ENCODE measurements at places on chromosomes 12 and 14. TPM values are rescaled to one million over a fixed set of nuclear protein-coding genes. Genes with fewer than 3 reads are reported as not detected.
A peak's percentile ranks its signal among the peaks of the same experiment; 100 is the strongest.

DNA sequence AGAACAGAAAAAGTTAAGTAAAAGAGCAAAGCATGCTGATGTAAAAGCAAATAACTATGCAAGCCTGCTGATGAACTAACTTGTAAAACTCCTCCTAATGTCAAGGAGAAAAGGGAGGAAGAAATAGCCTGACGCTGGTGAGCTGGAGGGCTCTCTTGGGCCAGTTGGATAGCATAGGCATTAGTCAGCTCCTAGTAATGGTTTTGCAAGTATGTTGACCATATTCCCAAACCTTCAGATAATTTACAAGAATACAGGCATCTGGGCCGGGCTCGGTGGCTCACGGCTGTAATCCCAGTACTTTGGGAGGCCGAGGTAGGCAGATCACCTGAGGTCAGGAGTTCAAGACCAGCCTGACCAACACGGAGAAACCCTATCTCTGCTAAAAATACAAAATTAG, 871.4 kb downstream of the C12orf50 start:
- H3K27me3 ChIP-seq, result no peaks in the 10 kb centered on the region
- no peak for DNase-seq
- no peak overlapping the region for H3K27ac ChIP-seq
- H3K36me3 ChIP-seq, result peaks cover 2% of the 10 kb centered on the region
- H3K4me3 ChIP-seq, result no peak overlapping the region
- H3K4me1 ChIP-seq, result no peaks in the 10 kb centered on the region

DNA sequence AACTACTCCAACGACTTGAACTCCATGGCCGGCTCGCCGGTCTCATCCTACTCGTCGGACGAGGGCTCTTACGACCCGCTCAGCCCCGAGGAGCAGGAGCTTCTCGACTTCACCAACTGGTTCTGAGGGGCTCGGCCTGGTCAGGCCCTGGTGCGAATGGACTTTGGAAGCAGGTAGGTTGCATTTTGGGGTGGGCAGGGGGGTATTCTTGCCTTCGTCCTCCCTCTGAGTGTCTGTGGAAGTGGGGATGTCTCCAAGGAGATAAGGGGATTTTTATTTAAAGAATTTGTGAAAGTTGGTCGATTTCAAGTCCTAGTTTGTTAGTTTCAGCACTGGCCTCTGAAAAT, 1.3 kb downstream of the ASCL1 start:
- peaks cover 95% of the 10 kb centered on the region for H3K27me3 ChIP-seq
- H3K36me3 ChIP-seq, result peaks cover 2% of the 10 kb centered on the region
- H3K27ac ChIP-seq, result no peak overlapping the region
- H3K4me1 ChIP-seq, result peaks cover 60% of the 10 kb centered on the region

- DNase-seq, result no peak
- H3K27ac ChIP-seq, result no peak overlapping the region
- H3K4me1 ChIP-seq, result no peaks in the 10 kb centered on the region
- H3K36me3 ChIP-seq, result no peaks in the 10 kb centered on the region
- H3K27me3 ChIP-seq, result peaks cover 18% of the 10 kb centered on the region
Measured at GRCh38 chr14:88245321-88245720, 77.7 kb downstream of the KCNK10 start.

DNA sequence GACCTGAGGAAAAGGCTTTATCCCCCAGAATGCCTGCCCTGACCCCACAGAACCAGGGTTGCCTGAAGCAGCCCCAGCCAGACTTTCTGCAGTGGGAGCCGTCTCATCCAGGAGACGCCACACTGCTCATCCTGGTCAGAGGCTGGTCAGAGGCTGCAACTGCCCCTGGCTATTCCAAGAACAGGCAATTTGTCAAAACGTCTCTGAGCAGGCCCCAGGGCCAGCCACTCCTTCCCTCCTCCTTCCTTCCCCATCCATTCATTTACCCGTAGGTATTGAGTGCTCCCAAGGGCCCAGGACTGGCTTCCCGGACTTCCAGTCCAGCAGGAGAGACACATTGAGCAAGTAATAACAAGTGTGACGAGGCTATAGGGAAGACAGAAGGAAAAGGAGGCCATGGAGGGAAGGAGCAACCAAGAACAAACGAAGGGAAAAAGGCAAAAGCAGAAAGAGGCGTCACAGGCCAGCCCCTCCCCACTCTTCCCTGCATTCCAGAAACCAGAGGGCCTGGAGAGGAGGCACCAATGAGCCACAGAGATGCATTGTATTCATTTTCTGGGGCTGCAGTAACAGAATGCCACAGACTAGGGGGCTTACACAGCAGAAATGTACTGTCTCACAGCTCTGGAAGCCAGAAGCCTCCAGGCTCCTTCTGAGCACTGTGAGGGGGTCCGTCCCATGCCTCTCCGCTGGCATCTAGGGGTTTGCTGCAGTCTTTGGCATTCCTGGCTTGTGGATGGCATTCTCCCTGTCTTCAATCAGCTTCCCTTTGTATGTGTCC, 21.0 kb upstream of the CD9 start:
- no peaks in the 10 kb centered on the region for H3K36me3 ChIP-seq
- no peak overlapping the region for H3K4me3 ChIP-seq
- H3K4me1 ChIP-seq, result no peaks in the 10 kb centered on the region
- H3K27me3 ChIP-seq, result no peaks in the 10 kb centered on the region
- DNase-seq, result no peak

DNA sequence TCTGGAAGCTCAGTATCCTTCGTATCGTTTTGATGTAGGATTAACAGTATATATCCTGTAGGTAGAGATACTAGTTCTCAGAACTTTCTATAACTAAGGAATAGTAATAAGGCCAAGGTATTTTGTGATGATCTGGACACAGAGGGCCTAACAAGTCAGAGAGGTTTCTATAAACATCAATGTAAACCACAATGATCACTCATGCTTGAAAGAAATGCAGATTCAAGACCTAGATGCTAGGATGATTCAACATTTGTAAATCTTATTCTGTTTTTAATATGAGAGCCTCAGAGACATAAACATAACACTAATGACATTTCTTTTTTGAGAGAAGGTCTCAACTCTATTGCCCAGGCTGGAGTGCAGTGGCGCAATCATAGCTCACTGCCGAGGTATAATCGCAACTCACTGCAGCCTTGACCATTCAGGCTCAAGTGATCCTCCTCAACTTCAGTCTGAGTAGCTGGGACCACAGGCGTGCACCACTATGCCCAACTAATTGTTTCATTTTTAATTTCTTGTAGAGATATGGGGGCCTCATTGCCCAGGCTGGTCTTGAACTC, 16.2 kb downstream of the SUPT16H start:
- peaks cover 7% of the 10 kb centered on the region for H3K4me1 ChIP-seq
- DNase-seq, result no peak
- peaks cover 51% of the 10 kb centered on the region for H3K36me3 ChIP-seq

GRCh38 chr12:116123451-116124258, 153.8 kb downstream of the MED13L start:
- H3K27me3 ChIP-seq, result no peaks in the 10 kb centered on the region
- peak overlapping the region; percentile 80 for H3K27ac ChIP-seq
- H3K4me1 ChIP-seq, result peaks cover 71% of the 10 kb centered on the region
- H3K4me3 ChIP-seq, result peak overlapping the region; percentile 68
- DNase-seq, result peak; percentile 47

GRCh38 chr14:99038431-99038820, 233.6 kb downstream of the BCL11B start:
- no peak overlapping the region for H3K4me3 ChIP-seq
- no peak overlapping the region for H3K27ac ChIP-seq
- DNase-seq, result no peak
- no peaks in the 10 kb centered on the region for H3K27me3 ChIP-seq

DNA sequence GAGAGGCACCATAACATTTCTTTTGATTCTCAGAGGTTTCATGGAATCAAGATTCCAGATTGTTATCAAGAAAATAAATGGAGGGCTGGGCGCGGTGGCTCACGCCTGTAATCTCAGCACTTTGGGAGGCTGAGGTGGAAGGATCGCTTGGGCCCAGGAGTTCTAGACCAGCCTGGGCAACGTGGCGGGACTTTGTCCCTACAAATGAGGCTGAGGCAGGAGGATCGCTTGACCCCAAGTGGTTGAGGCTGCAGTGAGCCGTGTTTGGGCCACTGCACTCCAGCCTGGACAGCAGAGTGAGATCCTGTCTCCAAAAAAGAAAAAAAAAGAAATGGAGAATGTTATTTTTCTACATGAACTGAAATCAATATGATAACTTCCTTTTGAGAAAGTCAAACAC, 1.3 kb downstream of the SLC39A9 start:
- H3K4me3 ChIP-seq, result peak overlapping the region; percentile 99
- no peak for DNase-seq

GRCh38 chr12:119630962-119631550, 36.9 kb upstream of the PRKAB1 start:
- H3K27ac ChIP-seq, result no peak overlapping the region
- H3K27me3 ChIP-seq, result peaks cover 29% of the 10 kb centered on the region
- no peaks in the 10 kb centered on the region for H3K4me1 ChIP-seq
- no peak overlapping the region for H3K4me3 ChIP-seq
- H3K36me3 ChIP-seq, result no peaks in the 10 kb centered on the region

- H3K27me3 ChIP-seq, result peaks cover 65% of the 10 kb centered on the region
- no peak overlapping the region for H3K27ac ChIP-seq
- H3K4me3 ChIP-seq, result peak overlapping the region; percentile 94
- DNase-seq, result peak; percentile 15
- peaks cover 25% of the 10 kb centered on the region for H3K4me1 ChIP-seq
Measured at GRCh38 chr14:72892103-72892878, 1.6 kb downstream of the DPF3 start.

- H3K27me3 ChIP-seq, result no peaks in the 10 kb centered on the region
- H3K36me3 ChIP-seq, result peaks cover 14% of the 10 kb centered on the region
- H3K4me3 ChIP-seq, result peak overlapping the region; percentile 63
- peak; percentile 24 for DNase-seq
- peaks cover 36% of the 10 kb centered on the region for H3K4me1 ChIP-seq
- H3K27ac ChIP-seq, result peak overlapping the region; percentile 99
Measured at GRCh38 chr12:46430340-46430948, 57.9 kb upstream of the SLC38A2 start.

GRCh38 chr12:116287842-116288301, 10.4 kb upstream of the MED13L start:
- H3K36me3 ChIP-seq, result no peaks in the 10 kb centered on the region
- H3K4me3 ChIP-seq, result no peak overlapping the region
- no peaks in the 10 kb centered on the region for H3K27me3 ChIP-seq
- H3K4me1 ChIP-seq, result peaks cover 5% of the 10 kb centered on the region
- no peak for DNase-seq

GRCh38 chr14:98816720-98817119, 455.3 kb downstream of the BCL11B start:
- peak; percentile 5 for DNase-seq
- H3K27ac ChIP-seq, result no peak overlapping the region
- peaks cover 11% of the 10 kb centered on the region for H3K4me1 ChIP-seq
- no peak overlapping the region for H3K4me3 ChIP-seq
- no peaks in the 10 kb centered on the region for H3K36me3 ChIP-seq

- no peaks in the 10 kb centered on the region for H3K36me3 ChIP-seq
- no peaks in the 10 kb centered on the region for H3K4me1 ChIP-seq
- DNase-seq, result no peak
- no peak overlapping the region for H3K4me3 ChIP-seq
- H3K27me3 ChIP-seq, result peaks cover 32% of the 10 kb centered on the region
- H3K27ac ChIP-seq, result no peak overlapping the region
Measured at GRCh38 chr12:115870021-115870420, 407.5 kb downstream of the MED13L start.

GRCh38 chr14:23930742-23931141, 22.8 kb upstream of the DHRS4 start:
- no peak for DNase-seq
- peaks cover 6% of the 10 kb centered on the region for H3K27me3 ChIP-seq
- H3K4me3 ChIP-seq, result no peak overlapping the region
- no peaks in the 10 kb centered on the region for H3K4me1 ChIP-seq
- no peak overlapping the region for H3K27ac ChIP-seq

DNA sequence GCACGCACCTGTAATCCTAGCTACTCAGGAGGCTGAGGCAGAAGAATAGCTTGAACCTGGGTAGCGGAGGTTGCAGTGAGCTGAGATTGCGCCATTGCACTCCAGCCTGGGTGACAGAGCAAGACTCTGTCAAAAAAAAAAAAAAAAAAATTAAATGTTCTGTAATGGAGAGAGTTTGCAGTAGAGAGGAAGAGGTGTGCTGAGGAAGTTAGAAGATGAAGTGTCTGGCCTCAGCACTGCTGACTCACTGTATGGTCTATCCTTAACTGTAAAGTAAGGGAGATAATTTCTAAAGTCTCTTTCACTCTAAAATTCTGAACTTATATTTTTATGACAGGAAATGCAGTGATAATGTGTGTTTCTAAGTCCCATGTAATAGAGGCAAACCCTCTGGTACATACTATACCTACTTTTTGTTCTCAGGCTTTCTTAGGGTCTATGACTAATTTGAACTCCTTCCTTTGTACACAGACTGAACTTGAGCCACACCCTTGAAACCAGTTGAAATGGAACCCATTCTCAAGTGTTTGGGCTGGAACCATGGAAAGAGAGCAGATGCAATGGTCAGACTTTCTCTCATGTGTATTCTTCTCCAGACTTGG, 278.1 kb upstream of the FAR2 start:
- no peaks in the 10 kb centered on the region for H3K36me3 ChIP-seq
- H3K27me3 ChIP-seq, result peaks cover 6% of the 10 kb centered on the region
- no peak overlapping the region for H3K27ac ChIP-seq
- H3K4me3 ChIP-seq, result no peak overlapping the region
- H3K4me1 ChIP-seq, result no peaks in the 10 kb centered on the region

DNA sequence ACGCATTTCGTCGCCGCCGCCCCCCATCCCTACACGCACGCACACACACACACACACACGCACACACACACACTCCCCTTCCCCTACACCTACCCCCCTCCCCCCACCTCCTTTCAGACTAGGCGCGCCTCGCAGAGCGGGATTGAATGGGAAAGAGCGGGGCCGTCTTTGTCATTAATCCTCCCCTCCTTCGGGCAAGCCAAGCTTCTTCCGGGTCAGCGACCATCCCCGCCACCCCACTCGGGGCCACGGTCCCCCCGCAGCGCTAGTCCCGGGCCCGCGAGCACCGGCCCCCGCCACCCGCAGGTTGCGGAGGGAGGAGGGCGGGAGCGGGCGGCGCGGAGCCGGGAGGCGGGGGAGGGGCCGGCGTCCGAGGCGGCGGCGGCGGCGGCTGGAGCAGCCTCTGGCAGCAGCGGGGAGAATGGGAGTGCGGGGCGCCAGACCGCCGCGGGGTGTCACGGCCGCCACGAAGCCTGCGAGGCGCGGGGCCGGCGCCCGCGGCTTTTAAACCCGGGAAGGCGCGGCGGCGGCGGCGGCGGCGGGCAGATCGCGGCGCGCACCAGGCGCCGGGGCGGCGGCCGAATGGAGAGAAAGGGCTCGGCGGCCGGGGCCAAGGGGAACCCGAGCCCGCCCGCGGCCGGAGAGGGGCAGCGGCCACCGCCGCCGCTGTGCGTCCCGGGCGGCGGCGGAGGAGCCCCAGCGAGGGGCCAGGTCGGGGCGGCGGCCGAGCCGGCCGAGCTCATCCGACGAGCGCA, at the start of gene TTC9:
TTC9 (plus strand) TSS at position 369 of the 755 bp plus-strand sequence; CDS start at position 583, 214 bp downstream.
- H3K36me3 ChIP-seq, result peaks cover 3% of the 10 kb centered on the region
- H3K4me1 ChIP-seq, result peaks cover 50% of the 10 kb centered on the region
- peak within 1 kb of the TSS; percentile 97 for H3K4me3 ChIP-seq
- DNase-seq, result peak; percentile 59

- no peak overlapping the region for H3K4me3 ChIP-seq
- H3K27me3 ChIP-seq, result no peaks in the 10 kb centered on the region
- peak overlapping the region; percentile 89 for H3K27ac ChIP-seq
Measured at GRCh38 chr14:96962337-96962736, 165.2 kb downstream of the VRK1 start.

GRCh38 chr12:42469355-42470175, 120.0 kb downstream of the PRICKLE1 start:
- H3K36me3 ChIP-seq, result no peaks in the 10 kb centered on the region
- H3K27me3 ChIP-seq, result peaks cover 32% of the 10 kb centered on the region
- peak overlapping the region; percentile 64 for H3K4me3 ChIP-seq
- DNase-seq, result no peak
- no peak overlapping the region for H3K27ac ChIP-seq

The KLRG1 gene
- 5.5 TPM for total RNA-seq

The DPPA3 gene
- not detected for total RNA-seq

The A2ML1 gene
- not detected for total RNA-seq

The ABCD2 gene
- total RNA-seq, result 10.0 TPM

The RAD52 gene
- 18.1 TPM for total RNA-seq

The ANO2 gene
- not detected for total RNA-seq

The TBX5 gene
- not detected for total RNA-seq
